ENCODE measurements at places on chromosomes 11 and 22.

DNA sequence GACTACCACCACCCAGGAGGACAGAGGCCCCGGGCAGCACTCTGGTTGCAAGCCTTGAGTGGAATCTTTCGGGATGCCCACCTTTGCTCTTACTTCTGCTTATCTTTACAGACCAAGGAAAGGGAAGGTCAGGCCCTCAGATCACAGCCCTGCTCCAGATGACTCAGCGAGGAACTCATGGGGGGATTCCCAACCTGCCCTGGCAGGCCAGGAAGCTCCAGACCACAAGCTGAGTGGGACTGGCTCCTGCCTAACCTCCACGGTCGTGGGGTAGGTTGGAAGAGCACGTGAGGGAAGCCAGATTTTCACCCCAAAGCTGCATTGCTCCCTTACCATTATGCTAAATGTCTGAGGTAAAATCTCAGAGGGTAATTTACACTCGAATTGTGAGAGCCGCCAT lies 11.8 kb downstream of the TBC1D10A start:
- no peak for DNase-seq

DNA sequence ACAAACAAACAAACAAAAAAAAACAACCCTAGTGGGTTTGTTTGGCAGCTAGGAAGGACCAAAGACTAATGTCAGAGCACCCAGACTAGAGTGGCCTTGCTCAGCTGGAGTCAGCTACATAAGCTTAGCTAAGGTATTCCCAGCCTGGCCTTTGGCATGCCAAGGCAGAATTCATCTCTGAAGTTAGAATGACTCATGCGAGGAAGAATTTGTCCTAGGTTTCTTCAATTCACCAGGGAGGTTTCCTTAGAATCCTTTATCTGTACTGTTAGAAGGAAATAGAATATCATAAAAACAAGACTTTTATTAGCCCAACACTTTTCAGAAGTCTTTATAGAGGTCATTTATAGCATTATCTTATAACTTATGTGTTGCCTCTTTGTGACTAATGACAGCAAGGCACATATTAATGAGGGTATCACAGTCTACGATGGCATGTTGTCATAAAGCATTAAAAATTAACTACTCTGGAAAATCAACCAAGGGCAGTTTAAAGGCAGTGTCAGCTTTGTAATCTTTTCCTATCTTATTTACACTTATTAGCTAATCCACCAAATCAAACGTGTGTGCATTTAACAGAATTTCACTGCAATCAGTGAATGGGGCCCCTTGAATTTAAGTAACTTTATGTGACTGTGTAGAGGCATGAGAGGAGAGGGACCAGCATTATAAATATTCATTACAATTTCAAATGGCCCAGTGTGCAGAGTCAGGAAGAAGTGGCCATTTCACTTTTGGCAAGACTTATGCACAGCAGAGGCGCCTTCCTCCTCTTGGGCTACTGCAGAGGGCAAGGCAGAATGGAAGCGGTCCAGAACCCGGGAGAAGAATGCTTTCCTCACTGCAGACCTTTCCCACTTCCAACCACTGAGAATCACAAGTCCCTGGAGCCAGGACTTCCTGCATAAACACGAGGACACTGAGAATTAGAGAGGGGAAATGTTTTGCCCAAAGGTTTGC lies 36.3 kb downstream of the SLC5A1 start:
- DNase-seq, result no peak

DNA sequence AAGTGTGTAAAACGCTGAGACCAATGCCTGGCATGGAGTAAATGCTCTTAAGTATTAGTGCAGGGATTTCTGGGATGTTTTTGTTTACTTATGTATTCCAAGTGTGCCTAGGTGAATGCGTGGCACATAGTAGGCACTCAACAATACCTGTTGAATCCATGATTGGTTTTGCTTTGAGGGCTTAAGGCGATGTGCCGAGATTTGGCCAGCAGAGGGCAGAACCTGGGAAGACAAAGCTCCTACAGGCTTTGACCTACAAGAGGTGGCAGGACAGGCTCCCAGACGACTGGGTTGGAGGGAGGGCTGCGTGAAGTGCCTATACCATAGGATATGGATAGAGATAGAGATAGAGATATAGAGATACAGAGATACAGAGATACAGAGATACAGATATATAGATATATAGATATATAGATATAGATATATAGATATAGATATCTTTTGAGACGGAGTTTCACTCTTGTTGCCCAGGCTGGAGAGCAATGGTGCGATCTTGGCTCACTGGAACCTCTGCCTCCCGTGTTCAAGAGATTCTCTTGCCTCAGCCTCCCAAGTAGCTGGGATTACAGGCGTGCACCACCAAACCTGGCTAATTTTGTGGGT lies 13.9 kb downstream of the KCNE3 start:
- no peak for DNase-seq

DNA sequence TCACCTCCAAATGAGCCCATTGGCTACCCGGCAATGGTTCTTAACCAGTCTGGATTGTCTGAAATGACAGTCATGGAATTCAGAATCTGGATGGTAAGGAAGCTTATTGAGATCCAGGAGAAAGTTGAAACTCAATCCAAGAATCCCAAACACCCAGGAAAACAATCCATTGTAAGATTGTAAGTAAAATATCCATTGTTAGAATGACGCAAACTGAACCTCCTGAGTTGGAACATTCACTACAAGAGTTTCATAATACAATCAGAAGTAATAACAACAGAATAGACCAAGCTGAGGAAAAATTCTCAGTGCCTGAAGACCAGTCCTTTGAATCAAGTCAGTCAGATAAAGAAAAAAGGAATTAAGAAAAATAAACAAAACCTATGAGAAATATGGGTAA lies 22.1 kb downstream of the OR8G5 start:
- no peak for DNase-seq

DNA sequence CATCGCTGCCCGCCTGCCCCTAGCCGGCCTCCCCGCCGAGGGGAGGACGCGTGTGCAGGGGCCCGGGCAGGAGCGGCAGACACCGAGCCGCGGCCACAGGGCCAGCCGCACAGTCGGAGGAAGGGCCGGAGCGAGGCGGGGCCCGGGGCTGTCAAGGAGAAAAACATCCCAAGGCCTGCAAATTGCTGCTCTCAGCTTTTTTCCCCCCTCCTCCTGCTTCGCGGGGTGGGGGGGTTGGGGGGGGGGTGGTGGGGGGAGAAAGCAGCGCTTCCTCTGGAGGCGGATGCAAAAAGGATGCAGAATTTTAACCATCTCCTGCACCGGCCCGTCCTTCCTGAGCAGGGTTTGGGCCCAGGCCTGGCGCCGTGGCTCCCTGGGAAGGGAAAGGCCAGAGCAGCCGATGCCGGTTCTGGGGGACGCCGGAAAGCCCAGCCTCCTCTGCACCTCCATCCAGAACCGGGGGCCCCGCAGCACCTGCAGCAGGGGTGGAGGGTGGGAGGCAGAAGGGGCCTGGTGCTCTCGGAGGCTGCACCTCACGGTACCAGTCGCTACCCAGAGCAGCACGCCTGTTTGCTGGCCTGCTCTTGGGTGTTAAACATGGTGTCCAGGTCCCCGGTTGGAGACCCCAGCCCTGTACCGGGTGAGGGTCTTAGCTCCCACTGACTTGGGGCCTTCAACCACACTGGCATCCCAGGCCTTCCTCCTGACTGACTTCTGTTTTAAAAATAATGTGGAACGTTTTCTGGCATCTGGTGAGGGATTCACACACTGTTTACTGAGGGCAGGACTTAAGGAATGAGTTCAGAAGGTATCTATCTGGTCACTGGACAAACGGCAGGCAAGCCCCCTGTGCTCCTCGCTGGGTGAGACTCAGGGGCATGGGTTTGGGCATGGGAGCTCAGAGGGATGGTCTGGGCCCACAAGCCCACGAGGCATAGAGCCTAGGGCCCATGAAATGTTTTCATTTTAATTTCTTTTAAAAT lies 77.4 kb upstream of the WNT7B start:
- DNase-seq, result no peak

GRCh38 chr22:43600265-43600664 lies 188.5 kb downstream of the MPPED1 start:
- DNase-seq, result no peak

DNA sequence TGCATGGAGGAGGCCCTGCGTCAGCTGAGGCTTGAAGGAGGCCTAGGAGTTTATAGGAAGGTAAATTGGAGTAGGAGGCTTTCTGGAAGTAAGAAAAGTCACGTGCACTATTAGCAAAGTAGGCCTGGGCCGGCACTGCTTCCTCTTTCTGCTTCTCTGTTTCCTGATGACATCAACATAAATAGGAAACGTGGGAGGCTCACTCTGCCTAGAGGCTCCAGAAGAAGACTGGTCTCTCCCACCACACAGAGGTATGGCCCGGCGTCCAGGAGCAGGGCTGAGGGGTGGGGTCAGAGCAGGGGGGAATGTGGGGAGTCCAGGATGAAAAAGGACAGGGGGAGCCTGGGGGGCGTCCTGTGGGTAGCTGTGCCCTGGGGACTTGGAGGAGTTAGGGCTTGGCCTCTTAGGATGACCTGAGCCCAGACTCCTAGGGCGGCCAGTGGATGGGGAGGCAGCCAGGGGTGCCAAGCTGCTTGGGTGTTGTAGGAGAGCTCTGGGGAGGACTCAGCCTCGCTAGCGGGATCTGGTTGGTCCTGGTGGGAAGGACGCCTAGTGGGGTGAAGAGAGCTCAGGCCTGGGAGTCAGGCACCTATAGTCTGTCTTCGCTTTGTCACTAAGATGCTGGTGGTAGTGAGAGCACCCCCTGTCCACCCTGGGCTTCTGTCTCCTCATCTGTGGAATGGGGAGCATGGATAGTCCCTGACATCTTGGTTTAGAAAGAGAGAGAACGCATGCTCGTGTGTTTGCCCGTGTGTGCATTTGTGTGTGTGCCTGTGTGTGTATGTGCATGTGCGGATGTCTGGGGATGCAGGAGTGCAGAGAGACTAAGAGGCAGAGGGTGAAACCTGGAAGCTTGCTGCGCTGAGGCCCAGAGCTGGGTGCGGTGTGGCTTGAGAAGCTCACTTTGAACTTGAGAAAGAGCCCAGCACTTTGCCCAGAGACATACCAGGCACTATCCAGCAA lies at the start of gene CSF2RB:
TSS of gene CSF2RB (plus strand) at position 202 of the 963 bp plus-strand sequence. CDS start 8,580 bp downstream, outside the sequence.
- no peak for DNase-seq

- no peak for DNase-seq
These were observed 1.2 kb downstream of the EPS8L2 start for GRCh38 chr11:706957-707816.

DNA sequence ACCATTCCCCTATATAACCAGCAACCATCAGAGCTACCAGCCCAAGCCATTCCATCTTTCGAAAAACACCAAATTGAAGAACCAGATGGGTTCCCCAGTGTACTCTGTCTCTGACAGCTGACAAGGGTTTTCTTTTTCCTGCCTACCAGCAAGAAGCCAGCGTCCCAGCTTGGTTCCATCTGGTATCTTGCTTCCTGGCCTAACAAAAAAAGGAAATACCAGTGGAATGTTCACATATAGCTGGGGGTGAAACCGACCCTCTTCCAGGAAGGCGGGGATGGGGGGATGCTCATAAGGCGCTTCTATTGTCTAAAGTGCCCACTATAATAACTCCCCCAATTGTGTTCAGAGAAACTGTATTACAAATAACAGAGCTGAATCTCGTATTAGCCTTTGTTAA lies 172.3 kb downstream of the LDLRAD3 start:
- DNase-seq, result no peak

DNA sequence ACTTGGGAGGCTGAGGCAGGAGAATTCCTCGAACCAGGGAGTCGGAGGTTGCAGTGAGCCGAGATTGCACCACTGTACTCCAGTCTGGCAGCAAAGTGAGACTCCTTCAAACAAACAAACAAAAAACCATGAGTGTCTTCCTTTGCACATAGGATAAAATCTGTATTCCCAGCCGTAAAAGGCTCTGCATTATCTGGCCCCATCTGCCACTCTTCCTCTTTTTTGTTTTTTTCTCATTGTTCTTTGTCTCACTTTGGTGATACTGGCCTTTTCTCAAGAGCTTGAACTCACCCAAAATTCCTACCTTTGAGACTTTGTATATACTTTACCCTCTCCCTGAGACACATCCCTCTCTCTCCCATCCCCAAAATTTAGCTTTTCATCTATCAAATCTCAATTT lies 17.6 kb downstream of the FDX1 start:
- no peak for DNase-seq

- no peak for DNase-seq
These were observed 14.3 kb upstream of the ACER3 start for GRCh38 chr11:76846441-76846840.

GRCh38 chr11:127003260-127003981 lies 2.9 kb upstream of the KIRREL3 start:
- no peak for DNase-seq

DNA sequence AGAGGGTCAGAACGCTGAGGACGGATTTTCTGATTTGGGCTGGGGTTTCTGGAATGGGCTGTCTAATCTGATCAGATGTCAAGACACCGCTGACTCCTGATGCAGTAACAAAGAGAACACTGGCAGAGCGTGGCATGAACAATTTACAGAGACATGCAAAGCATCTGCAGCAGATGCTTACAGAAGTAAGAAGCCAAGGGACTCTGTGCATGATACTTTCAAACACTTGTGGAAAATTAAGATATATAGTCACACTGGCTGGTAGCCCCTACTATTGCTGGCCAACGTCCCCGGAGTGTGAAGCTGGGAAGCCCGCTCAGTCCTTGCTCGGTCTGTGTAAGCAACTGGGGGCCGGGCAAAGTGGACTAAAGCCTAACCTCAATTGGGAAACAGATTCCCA lies 903.7 kb downstream of the BRD1 start:
- no peak for DNase-seq

Measured in vagina (tissue), 2 donors.